Neural crest cell (in vitro differentiated cells): ENCODE measurements at places on chromosomes 3 and 15. TPM values are rescaled to one million over a fixed set of nuclear protein-coding genes. Genes with fewer than 3 reads are reported as not detected.

DNA sequence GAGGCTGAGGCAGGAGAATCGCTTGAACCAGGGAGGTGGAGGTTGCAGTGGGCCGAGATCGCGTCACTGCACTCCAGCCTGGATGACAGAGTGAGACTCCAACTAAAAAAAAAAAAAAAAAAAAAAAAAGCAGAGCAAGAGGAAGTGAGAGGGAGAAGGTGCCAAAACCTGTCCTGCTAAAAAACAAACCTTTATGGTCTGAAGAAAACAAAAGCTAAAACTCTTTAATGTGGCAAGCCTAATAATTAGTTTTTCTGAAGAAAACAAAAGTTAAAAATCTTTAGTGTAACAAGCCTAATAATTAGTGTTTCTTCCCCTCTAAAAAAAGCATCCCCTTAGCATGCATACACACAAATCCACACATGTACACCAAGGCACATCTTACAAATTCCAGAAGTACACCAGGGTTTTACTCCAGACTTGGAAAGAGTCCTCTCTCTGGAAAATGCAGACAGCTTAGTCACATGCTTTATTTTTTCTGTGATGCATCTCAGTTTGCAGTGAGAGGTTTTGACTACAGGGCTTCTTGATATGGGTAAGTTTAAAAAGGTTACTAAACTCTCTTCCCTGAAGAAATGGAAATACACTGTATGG is 65.9 kb downstream of the HACD2 start:
- H3K27ac ChIP-seq = no peak overlapping the region
- no peak for DNase-seq
- no peaks in the 10 kb centered on the region for H3K4me1 ChIP-seq
- no peaks in the 10 kb centered on the region for H3K27me3 ChIP-seq

- H3K27me3 ChIP-seq = peaks cover 8% of the 10 kb centered on the region
- H3K4me1 ChIP-seq = peaks cover 8% of the 10 kb centered on the region
- H3K27ac ChIP-seq = no peak overlapping the region
These were observed 106.4 kb downstream of the EPHB1 start for GRCh38 chr3:134901461-134901860.

GRCh38 chr15:89578146-89578545 is 2.9 kb downstream of the TICRR start:
- peaks cover 8% of the 10 kb centered on the region for H3K36me3 ChIP-seq
- peak overlapping the region; percentile 45 for H3K27ac ChIP-seq
- H3K4me3 ChIP-seq = peak overlapping the region; percentile 84
- peaks cover 48% of the 10 kb centered on the region for H3K4me1 ChIP-seq

DNA sequence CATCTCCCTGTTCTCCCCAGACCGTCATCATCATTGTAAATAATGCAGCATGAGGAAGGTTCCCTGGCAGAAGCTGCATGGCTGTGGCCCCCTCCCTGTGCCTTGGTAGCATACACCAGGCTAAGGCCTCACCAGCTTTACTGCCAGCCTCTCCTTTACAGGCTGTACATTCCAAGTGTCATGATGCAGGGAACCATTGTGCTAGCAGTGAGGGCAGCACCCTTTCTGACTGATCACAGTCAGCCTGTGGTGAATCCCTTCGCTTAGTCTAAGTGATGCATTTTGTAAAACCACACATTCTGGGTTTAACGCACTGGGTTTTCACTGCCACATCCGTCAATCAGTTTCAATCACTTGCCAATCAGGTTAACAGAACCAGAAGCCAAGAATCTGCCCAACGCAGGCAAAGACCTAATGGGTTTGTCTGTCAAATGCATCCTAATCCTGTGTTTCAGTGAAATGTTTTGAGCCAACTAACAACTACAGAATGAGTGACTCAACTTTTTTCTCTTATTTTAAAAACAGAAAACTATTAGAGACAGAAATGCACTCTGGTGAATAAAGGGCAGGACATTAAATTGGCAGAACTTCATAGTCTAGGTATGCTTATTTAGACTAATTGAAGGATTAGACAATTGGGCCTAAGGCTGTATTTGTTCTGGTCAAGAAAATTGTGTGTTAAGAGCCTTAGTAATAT is 225.9 kb upstream of the DPH6 start:
- H3K4me1 ChIP-seq = no peaks in the 10 kb centered on the region
- H3K36me3 ChIP-seq = no peaks in the 10 kb centered on the region
- no peak for DNase-seq

- no peaks in the 10 kb centered on the region for H3K4me1 ChIP-seq
- no peaks in the 10 kb centered on the region for H3K27me3 ChIP-seq
- H3K36me3 ChIP-seq = peaks cover 2% of the 10 kb centered on the region
- no peak overlapping the region for H3K4me3 ChIP-seq
- no peak overlapping the region for H3K27ac ChIP-seq
These were observed 105.1 kb upstream of the BCL6 start for GRCh38 chr3:187850258-187850921.

GRCh38 chr3:49636883-49637609 is 37.1 kb upstream of the APEH start:
- peaks cover under 1% of the 10 kb centered on the region for H3K36me3 ChIP-seq
- no peak for DNase-seq
- H3K4me3 ChIP-seq = no peak overlapping the region
- no peaks in the 10 kb centered on the region for H3K4me1 ChIP-seq
- no peaks in the 10 kb centered on the region for H3K27me3 ChIP-seq

- H3K4me3 ChIP-seq = no peak overlapping the region
- no peaks in the 10 kb centered on the region for H3K36me3 ChIP-seq
- H3K27me3 ChIP-seq = no peaks in the 10 kb centered on the region
- H3K4me1 ChIP-seq = no peaks in the 10 kb centered on the region
- no peak for DNase-seq
These were observed 63.8 kb downstream of the FRMD4B start for GRCh38 chr3:69322158-69322509.

GRCh38 chr15:36334059-36334458 is 245.4 kb upstream of the CDIN1 start:
- DNase-seq = no peak
- H3K36me3 ChIP-seq = no peaks in the 10 kb centered on the region
- H3K4me3 ChIP-seq = no peak overlapping the region
- H3K4me1 ChIP-seq = peaks cover 4% of the 10 kb centered on the region
- H3K27ac ChIP-seq = no peak overlapping the region
- H3K27me3 ChIP-seq = no peaks in the 10 kb centered on the region

DNA sequence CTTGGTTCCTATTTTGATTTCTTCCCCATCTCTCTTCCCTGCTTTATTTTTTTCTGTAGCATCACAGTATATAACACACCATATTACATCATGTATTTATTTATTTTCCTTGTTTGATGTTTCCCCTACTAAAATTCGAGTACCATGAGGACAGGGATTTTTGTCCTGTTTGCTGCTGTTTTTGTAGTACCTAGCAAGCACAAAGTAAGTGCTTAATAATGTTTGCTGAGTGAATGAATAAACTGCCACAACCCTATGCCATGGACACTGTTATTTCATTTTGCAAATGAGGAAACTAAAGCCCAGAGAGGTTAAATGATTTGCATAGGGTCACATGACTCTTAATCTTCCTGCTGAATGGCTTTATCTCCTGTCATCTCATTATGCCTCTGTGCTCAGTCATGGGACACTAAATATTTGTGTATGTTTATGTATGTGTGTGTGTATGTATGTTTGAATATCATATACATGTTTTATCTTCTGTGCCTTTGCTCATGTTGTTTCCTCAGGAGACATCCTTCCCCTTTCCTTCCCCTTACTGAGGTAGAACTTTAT is 26.1 kb upstream of the MGA start:
- DNase-seq = no peak
- H3K27ac ChIP-seq = no peak overlapping the region
- H3K4me1 ChIP-seq = peaks cover 12% of the 10 kb centered on the region
- no peaks in the 10 kb centered on the region for H3K36me3 ChIP-seq

DNA sequence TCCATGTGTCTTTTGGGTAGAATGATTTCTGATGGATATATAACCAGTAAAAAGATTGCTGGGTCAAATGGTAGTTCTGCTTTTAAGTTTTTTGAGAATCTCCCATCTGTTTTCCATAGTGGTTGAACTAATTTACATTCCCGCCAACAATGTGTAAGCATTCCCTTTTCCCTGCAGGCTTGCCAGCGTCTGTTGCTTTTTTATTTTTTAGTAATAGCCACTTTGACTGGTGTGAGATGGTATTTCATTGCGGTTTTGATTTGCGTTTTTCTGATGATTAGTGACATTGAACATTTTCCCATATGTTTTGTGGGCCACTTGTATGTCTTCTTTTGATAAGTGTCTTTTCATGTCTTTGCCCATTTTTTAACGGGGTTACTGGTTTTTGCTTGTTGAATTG is 36.3 kb upstream of the MB21D2 start:
- H3K36me3 ChIP-seq = no peaks in the 10 kb centered on the region
- DNase-seq = no peak
- H3K27ac ChIP-seq = no peak overlapping the region
- H3K4me3 ChIP-seq = no peak overlapping the region
- peaks cover 2% of the 10 kb centered on the region for H3K27me3 ChIP-seq

- H3K27me3 ChIP-seq = no peaks in the 10 kb centered on the region
- no peak for DNase-seq
- H3K4me1 ChIP-seq = peaks cover 15% of the 10 kb centered on the region
- H3K27ac ChIP-seq = no peak overlapping the region
- H3K4me3 ChIP-seq = no peak overlapping the region
- H3K36me3 ChIP-seq = no peaks in the 10 kb centered on the region
These were observed 224.2 kb downstream of the SOX2 start for GRCh38 chr3:181935915-181936314.

- no peaks in the 10 kb centered on the region for H3K27me3 ChIP-seq
- H3K4me3 ChIP-seq = no peak overlapping the region
- peaks cover 6% of the 10 kb centered on the region for H3K36me3 ChIP-seq
- no peaks in the 10 kb centered on the region for H3K4me1 ChIP-seq
- no peak overlapping the region for H3K27ac ChIP-seq
These were observed 68.2 kb downstream of the SUMF1 start for GRCh38 chr3:4398941-4399245.

- H3K36me3 ChIP-seq = no peaks in the 10 kb centered on the region
- no peaks in the 10 kb centered on the region for H3K27me3 ChIP-seq
- H3K4me3 ChIP-seq = no peak overlapping the region
- H3K4me1 ChIP-seq = no peaks in the 10 kb centered on the region
These were observed 116.7 kb downstream of the DLG1 start for GRCh38 chr3:197181741-197182140.

GRCh38 chr15:100170291-100171210 is 171.2 kb downstream of the ADAMTS17 start:
- H3K4me3 ChIP-seq = no peak overlapping the region
- peaks cover 7% of the 10 kb centered on the region for H3K4me1 ChIP-seq
- no peak overlapping the region for H3K27ac ChIP-seq
- DNase-seq = no peak
- H3K27me3 ChIP-seq = no peaks in the 10 kb centered on the region
- no peaks in the 10 kb centered on the region for H3K36me3 ChIP-seq

DNA sequence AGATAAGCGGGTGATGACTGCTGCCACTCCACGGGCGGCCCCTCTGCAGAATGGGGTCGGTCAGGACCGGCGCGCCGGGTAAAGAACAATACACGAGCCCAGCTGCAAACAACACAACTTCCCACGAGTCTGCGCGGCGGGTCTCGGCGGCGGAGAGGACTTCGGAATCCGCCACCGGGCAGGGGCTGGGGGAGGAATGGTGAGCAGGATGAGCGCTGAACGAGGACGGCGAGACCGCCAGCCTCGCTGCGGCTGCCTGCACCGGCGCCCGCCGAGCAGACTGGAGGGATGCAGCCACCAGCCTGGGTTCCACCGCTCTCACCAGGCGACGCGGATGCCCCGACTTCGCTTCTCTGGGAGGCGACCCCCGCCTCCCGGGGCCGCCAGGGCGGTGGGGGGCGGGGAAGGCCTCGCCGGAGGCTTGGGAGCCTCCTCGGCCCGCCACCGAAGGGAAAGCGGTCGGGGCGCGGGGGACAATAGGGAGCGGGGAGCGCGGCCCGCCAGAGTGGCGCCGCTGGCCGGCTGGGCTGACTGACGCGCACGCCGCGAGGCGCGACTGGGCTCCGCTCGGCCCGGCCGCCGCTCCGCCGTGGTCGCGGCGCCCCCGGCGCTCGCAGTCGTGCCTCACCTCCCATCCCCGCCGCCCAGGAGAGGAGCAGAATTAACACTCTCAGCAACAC is 515 bp downstream of the ADAM10 start:
- peak overlapping the region; percentile 98 for H3K27ac ChIP-seq
- H3K4me1 ChIP-seq = peaks cover 40% of the 10 kb centered on the region
- peak overlapping the region; percentile 99 for H3K4me3 ChIP-seq
- no peaks in the 10 kb centered on the region for H3K27me3 ChIP-seq
- peak; percentile 54 for DNase-seq

DNA sequence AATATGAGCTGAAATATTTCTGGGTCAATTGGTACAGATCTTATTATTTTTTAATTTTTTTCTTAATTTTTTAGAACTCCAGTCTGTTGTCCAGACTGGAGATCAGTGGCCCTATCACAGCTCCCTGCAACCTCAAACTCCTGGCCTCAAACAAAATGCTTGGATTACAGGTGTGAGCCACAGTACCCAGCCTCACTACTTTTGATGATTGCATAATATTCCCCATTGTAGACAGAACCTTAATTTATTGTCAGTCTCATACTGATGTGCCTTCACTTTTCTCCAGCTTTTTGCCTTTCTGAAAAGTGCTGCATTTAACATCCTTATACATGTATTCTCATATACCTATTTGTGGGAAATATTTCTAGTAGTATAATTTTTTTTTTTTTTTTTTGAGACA is 144.9 kb downstream of the LIPC start:
- DNase-seq = no peak
- H3K4me1 ChIP-seq = no peaks in the 10 kb centered on the region
- no peak overlapping the region for H3K27ac ChIP-seq
- H3K27me3 ChIP-seq = no peaks in the 10 kb centered on the region
- no peak overlapping the region for H3K4me3 ChIP-seq

DNA sequence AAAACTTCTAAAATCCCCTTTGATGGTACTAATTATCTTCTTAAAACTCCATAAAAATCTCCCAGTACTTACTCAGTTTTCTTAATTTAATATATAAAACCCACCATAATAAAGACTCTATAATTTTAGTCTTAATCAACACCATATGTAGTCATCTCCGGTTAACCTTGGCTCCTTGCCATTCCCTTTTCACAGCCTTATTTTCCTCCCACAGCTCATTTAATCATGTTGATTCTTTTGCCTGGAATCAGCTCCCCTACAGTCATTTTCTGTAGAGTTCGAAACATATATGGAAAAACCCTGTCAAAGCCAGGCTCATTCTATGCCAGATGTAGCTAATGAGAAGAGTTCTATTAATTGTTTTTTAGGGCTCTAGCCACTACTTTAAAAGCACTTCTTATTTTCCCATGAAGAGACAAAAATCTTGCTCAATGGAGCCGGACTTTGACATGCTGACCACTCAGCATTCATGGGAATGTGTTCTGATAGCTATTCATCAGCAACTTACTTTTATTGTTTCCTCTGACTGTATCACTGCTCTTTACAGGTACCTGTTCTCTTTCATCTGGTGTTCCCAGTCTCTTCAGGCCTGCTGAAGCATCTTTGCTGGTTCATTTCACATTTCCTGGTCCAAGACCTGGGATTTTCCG is 573.4 kb downstream of the NAALADL2 start:
- no peaks in the 10 kb centered on the region for H3K36me3 ChIP-seq
- no peak overlapping the region for H3K27ac ChIP-seq
- no peak overlapping the region for H3K4me3 ChIP-seq
- DNase-seq = no peak
- peaks cover 23% of the 10 kb centered on the region for H3K4me1 ChIP-seq

GRCh38 chr3:72078676-72079368 is 293.9 kb upstream of the PROK2 start:
- H3K36me3 ChIP-seq = no peaks in the 10 kb centered on the region
- no peak overlapping the region for H3K27ac ChIP-seq
- no peaks in the 10 kb centered on the region for H3K27me3 ChIP-seq
- H3K4me1 ChIP-seq = peaks cover 12% of the 10 kb centered on the region
- no peak for DNase-seq
- H3K4me3 ChIP-seq = no peak overlapping the region

Gene RPP25
- total RNA-seq = 6.2 and 6.3 TPM in 2 replicates

Gene MINAR1
- total RNA-seq = 1.9 and 2.0 TPM in 2 replicates

Gene EPB42
- total RNA-seq = not detected in 2 replicates

Gene NR1I2
- total RNA-seq = 0.26 TPM in 1 of 2 replicates, not detected in the other

Gene SMCO1
- not detected in 2 replicates for total RNA-seq

Gene SCG5
- total RNA-seq = 25.1 and 28.9 TPM in 2 replicates

Gene LNP1
- total RNA-seq = 6.9 TPM in 2 replicates

Gene RTF1
- 65.8 and 66.3 TPM in 2 replicates for total RNA-seq

Gene PLXND1
- total RNA-seq = 39.4 and 44.3 TPM in 2 replicates
